ENCODE measurements at places on chromosomes 3 and 15.

DNA sequence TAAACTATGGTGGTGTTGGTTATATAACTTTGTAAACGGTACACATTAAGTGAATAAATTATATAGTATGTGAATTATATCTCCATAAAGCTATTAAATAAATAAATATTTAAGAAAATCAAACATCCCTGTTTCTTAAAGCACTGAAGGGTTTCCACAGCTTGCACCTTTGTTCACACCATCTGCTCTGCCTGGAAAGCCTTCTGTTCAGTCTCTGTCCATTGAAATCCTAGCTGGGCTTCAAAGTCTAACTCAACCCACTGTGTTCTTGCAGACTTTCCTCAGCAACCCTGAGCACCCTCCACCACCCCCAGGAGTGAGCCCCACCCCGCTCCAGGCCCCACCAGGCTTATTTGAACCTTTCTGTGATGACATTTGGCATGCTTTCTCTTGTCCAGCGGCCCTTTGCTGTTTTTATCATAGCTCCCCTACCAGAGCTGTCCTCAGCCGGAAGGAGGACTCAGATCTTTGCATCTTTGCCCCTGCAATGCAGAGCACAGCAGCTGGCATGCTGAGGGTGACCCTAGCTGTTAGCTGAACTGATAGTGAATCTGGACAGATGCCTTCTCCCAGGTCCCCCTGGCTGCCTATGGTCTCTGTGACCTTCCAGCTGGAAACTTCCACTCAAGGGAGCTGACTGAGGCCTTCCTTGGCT is 105.2 kb downstream of the DAPK2 start:
- DNase-seq: no peak

- DNase-seq: no peak
Measured at GRCh38 chr3:129622933-129623332, 16.5 kb upstream of the PLXND1 start.

DNA sequence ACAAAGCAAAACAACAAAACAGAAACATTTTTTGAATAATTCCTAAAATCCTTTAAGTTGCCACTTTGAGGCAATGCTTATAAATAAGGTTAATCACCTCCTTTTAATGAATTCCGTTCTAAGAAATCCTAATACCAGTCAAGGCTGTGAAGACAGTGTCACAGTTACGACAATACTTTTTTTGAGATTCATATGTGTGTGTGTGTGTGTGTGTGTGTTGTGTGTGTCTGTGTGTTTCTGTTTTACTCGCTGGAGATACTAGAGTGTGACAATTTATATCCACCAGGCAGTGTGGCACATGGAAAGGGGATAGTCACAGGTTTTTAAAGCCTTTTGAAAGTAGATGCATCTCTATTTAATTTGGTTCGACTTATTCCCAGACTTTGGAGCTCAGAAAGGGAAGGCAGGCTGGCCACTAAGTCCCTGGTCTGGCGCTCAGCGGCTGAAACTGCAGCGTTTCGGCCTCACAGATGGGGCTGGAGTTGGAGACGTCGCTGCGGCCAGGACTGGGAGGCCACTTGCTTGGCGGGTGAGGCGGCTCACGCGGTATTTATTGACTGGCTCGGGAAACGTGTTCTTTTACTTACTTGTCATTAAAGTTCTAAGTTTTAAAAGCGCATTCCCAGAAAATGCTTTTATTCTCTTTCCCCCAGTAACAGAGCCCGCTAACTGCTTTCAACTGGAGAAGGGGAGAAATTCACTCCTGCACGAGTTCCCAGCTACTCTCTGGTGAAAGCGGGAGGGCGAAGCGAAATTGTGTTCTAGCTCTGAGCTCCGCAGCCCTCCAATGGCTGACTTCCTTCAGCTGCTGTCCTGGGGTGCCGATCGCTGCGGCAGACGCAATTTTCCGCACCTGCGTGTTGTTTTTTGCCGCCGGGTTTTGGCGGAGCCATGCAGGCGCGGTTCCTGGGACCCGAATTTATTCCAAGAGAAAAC is 13.7 kb downstream of the ZIC1 start:
- DNase-seq: no peak

- DNase-seq: peak; percentile 35
Measured at GRCh38 chr3:143445118-143445517, 325.5 kb downstream of the CHST2 start.

- DNase-seq: no peak
Measured at GRCh38 chr3:110062716-110063115, 725.4 kb upstream of the DPPA4 start.

DNA sequence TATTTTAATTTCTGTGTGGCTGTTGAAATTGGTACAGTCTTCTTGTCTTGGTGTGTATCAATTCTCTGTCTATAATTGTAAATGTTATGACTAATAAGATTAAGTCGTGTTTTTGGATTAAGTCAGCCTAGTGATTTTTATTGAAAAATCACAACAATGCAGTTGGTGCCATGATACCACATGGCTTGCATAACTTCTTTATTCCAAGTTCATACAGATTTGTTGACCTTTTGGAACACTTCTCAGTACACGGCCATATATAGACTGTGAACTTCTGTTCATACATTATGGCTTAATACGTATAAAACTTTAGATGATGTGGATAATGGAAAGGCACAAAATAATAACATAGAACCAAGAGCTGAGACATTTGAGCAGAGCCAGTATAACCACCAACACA is 121.2 kb upstream of the NAALADL2 start:
- DNase-seq: no peak

- DNase-seq: no peak
Measured at GRCh38 chr3:175421902-175422301, 562.8 kb downstream of the NAALADL2 start.

GRCh38 chr3:132265488-132265887 is 51.7 kb upstream of the ACP3 start:
- DNase-seq: no peak

GRCh38 chr15:91498046-91498748 is 355.3 kb upstream of the SLCO3A1 start:
- DNase-seq: no peak

DNA sequence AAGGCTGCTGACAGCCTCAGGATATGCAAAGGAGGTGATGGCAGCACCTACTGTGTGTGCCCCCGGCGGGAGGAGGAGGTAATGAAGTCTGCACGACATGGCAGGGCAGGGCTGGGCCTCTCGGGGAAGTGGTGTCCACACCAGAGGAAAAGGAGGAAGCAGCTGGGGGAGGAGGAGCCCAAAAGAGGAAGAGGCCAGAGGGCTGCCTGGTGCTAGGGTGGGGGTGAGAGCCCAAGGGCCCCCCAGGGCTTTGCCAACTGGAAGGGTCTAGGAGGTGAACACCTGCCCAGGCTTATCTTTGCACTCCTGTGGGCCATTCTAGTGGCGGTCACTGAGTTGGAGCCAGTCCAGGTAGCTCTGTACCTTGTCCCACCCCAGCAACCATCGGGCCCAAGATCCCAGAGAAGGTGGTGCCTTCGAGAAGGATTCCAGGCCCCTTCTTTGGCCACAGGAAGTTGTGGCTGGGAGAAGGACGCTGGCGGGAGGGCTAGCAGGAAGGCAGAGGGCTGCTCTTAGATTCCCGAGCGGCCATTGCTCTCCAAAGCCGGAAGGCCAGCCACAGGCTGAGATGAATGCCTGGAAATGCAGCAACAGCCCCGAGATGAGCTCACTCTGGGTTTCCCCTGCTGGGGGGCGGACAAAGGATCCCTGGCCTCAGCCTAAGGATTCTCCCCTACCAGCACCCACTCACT is 7.0 kb downstream of the GNAI2 start:
- no peak for DNase-seq

DNA sequence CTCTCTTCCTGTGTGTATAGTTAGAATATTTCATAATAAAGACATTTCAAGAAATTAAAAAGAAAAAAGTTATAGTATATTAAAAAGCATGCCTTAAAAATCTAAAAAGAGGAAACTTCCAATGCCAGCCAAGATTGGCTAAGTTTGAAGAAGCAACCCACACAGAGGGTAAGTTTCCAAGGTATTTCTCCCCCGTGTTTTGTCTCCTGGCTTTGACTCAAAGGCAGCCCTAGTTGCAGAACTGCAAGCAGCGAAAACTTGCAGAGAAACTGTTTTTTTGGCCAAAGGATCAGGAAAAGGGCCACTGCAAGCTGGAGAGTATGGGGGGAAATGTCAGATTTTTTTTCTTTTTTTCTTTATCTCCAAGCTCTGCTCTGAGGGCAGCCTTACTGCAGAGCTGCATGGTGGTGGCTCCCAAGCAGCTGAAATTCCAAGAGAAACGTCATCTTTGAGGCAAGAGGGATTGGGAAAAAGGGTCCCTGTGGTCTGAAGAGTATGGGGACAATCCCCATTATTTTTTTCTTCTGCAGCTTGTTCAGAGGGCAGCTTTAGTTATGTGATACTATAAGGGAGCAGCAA is 23.0 kb downstream of the HACL1 start:
- no peak for DNase-seq

DNA sequence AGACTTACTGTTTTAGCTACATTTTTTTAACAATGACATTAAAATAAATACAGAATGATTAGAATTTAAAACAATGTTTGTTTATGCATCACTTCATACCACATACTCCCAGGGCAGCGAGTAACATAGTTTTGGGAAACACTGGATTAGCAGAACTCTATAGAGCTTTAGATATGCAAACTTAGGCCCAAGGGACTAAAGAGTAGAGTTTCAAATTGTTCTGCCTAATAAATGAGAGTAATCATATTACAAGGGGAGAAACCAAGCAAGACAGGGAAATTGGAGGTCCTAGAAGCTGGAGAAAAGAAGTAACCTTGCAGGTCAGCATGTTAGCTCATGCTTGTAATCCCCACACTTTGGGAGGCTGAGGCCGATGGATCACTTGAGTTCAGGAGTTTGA is 3.6 kb upstream of the DAZL start:
- DNase-seq: no peak

DNA sequence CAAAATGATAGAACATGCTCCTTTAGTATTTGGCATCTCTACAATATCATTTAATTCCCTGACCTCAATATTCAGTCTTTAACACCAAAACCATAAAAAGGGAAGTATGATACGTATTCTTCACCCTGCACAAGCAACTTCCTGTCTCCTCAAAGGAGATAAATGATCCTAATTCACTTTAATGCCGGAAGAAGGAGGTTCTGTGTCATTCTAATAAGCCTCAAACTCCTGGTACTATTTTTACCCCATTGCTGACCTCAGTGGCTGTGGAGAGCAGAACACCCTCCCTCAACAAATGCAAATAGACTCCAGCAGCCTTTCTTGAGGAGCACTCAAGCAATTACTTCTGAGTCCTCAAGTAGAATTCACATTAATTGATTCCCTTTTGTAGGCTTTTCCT is 173.3 kb downstream of the TMEM108 start:
- DNase-seq: no peak

- no peak for DNase-seq
Measured at GRCh38 chr3:131323014-131323413, 58.6 kb upstream of the NUDT16 start.

DNA sequence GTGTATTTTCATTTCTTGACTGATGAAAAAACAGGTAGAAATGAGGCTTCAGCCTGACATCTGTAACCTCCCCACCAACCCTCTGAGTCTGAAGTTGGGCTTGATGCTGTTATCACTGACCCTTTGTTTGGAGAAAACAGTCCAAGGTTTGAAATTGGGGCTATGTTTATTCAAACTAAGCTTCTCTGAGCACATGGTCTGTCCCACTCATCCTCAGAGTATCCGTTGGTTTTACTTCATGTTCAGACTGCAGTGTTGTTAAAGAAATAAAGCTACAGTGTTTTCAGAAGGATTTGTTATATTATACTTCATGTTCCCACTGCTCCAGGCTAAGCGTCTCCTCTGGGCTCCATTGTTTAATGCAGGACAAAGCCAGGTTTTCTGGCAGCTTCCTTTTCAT is 6.0 kb downstream of the MAPKBP1 start:
- DNase-seq: no peak

GRCh38 chr3:56115698-56116097 is 352.6 kb downstream of the ERC2 start:
- DNase-seq: no peak

- DNase-seq: no peak
Measured at GRCh38 chr3:10855083-10855870, 39.2 kb downstream of the SLC6A11 start.

DNA sequence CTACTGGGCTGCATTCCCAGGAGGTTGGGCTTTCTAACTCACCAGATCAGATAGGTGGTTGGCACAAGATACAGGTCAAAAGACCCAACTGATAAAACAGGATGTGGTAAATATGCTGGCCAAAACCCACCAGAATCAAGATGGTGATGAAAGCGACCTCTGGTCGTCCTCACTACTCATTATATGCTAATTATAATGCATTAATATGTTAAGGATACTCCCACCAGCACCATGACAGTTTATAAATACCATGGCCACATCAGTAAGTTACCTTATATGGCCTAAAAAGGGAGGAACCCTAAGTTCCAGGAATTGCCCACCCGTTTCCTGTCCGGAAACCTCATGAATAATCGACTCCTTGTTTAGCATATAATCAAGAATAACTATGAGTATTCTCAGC is 31.6 kb downstream of the CFAP44 start:
- DNase-seq: no peak

Measured in stimulated activated naive CD8-positive, alpha-beta T cell treated with anti-CD3 and anti-CD28 coated beads, Interleukin-15, amount 100 ng/mL, for 72 hours (primary cell).